ENCODE measurements at places on chromosomes 3 and 15.

- DNase-seq: no peak
These were observed 1.5 kb upstream of the PPM1M start for GRCh38 chr3:52243791-52244628.

- no peak for DNase-seq
These were observed 11.4 kb upstream of the C3orf22 start for GRCh38 chr3:126570103-126570541.

- DNase-seq: no peak
These were observed 78.1 kb downstream of the OXNAD1 start for GRCh38 chr3:16343101-16343500.

- no peak for DNase-seq
These were observed 555.8 kb downstream of the ZNF385D start for GRCh38 chr3:21195203-21195602.

- DNase-seq: no peak
These were observed 17.6 kb downstream of the SHQ1 start for GRCh38 chr3:72830452-72831223.

- no peak for DNase-seq
These were observed 135.7 kb upstream of the SLC7A14 start for GRCh38 chr3:170721563-170721962.

DNA sequence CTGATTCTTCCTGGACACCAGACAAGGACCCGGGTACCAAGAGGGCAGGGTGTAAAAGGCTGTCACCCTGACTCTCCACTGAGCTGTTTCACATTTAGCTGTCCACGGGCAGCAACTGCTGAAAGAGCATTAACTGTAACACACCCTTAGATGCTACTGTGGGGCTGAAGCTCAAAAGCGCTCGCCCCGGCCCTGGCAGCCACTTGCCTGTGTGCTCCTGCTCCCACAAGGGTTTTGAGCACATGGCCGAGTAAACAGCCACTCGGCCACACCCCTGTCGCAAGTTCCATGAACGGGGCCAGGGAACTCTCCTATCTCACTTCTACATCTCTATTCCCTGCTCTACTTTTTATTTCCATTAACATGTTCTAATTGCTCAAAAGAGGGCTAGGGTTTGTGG, 421.7 kb downstream of the TUSC7 start:
- DNase-seq: no peak

GRCh38 chr3:23664459-23664858, 141.3 kb upstream of the UBE2E1 start:
- DNase-seq: no peak

DNA sequence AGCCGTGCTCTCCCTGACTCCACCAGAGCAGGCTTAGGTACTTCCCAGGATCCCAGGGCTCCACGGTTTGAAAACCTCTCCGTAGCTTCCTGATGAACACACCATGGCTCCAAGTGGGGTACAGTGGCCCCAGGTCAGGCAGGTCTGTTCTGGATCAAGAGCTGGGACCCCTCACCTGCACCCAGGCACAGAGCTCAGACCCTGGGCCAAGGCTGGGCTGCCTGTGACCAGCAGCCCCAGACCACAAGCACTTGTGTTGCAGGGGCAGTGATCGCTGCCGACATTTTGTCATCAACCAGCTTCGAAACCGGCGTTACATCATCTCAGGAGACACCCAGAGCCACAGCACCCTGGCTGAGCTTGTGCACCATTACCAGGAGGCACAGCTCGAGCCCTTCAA, 5.3 kb downstream of the SH2D7 start:
- no peak for DNase-seq

GRCh38 chr3:65899226-65899625, 139.5 kb downstream of the MAGI1 start:
- DNase-seq: no peak

- no peak for DNase-seq
These were observed 36.9 kb downstream of the PLS1 start for GRCh38 chr3:142633073-142633472.

- no peak for DNase-seq
These were observed 28.6 kb downstream of the NEK10 start for GRCh38 chr3:27340534-27340933.

DNA sequence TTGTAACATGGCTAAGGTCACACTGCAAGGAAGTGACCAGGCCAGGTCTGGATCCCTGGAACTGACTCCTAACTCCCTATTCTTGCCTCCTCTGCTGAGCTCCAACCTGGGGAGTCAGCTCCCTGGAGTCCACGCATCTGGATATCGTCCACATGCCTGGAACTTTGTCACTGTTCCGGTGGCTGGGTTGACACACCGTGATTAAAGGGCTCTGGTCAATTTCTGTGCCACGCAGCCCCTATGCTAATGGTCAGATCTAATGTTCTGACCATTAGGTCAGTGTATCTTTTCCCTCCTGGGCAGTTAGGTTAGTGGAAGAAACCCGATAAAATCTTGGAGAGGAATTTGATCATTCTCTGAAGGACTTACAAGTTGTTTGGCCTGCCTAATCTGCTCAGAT, 1.6 kb upstream of the TPM1 start:
- DNase-seq: no peak

DNA sequence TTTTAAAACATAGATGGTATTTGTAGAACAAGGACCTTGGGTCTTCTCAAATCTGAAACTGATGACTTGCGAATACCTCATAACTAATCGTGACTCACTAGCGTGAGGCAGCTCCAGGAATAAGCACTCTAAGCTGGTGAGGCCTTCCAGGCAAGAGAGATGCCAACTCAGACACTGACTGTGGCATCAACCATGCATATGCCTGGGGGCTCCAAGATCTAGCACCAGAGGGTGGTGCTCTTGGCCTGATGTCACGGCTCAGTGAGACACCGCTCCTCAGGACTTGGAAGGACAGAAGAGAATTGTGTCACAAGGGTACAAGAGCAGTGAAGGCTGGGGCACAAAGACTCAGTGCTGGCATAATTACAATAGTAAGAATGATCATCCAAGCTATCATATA, 125.0 kb upstream of the TRIM42 start:
- no peak for DNase-seq

GRCh38 chr3:32684029-32684799, 774 bp upstream of the CNOT10 start:
- no peak for DNase-seq

DNA sequence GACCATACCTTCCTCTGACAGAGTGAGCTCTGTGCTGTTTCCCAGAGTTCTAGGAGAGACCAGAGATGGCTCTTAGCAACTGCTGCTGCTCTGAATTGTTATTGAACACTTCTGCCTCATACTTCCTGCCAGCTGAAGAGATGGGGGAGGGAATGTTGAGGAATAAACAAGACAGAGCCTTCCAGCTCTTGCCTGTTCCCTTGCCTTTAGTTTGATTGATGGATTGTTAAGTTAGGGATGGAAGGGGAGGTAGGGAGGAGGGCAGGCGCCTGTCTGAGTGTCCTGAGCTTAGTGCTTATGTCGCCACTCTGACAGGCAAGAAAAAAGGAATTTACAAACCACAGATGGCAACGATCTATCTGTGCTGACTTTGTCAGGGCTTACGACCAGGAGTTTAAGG, 42.8 kb downstream of the ZNF609 start:
- DNase-seq: no peak

DNA sequence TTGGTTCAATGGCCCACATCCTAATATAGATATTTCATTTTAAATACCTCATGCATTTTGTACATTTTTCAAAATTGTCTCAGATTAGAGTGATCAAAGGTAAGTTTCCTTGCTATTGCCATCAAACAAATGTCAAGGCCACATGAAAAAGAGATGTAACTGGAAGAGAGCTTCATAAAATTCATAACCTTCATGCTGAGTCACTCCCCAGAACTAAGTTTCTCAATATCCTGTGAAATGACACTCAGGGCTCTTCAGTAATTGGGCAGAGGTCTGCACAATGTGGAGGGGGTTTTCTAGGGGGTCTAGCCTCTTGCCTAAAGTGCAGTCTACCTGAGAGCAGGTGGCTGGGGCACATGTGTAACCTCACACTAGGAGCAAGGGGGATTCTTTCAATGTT, 152.2 kb upstream of the SLC2A2 start:
- DNase-seq: no peak

- no peak for DNase-seq
These were observed 6.8 kb upstream of the TBC1D5 start for GRCh38 chr3:17749281-17749680.

GRCh38 chr3:61714225-61714624, 152.9 kb downstream of the PTPRG start:
- no peak for DNase-seq

- DNase-seq: no peak
These were observed 60.5 kb downstream of the GLDN start for GRCh38 chr15:51401872-51402517.
